ENCODE measurements at places on chromosomes 12 and 14.

GRCh38 chr12:26668847-26669246 lies 164.1 kb downstream of the ITPR2 start:
- DNase-seq, result no peak

DNA sequence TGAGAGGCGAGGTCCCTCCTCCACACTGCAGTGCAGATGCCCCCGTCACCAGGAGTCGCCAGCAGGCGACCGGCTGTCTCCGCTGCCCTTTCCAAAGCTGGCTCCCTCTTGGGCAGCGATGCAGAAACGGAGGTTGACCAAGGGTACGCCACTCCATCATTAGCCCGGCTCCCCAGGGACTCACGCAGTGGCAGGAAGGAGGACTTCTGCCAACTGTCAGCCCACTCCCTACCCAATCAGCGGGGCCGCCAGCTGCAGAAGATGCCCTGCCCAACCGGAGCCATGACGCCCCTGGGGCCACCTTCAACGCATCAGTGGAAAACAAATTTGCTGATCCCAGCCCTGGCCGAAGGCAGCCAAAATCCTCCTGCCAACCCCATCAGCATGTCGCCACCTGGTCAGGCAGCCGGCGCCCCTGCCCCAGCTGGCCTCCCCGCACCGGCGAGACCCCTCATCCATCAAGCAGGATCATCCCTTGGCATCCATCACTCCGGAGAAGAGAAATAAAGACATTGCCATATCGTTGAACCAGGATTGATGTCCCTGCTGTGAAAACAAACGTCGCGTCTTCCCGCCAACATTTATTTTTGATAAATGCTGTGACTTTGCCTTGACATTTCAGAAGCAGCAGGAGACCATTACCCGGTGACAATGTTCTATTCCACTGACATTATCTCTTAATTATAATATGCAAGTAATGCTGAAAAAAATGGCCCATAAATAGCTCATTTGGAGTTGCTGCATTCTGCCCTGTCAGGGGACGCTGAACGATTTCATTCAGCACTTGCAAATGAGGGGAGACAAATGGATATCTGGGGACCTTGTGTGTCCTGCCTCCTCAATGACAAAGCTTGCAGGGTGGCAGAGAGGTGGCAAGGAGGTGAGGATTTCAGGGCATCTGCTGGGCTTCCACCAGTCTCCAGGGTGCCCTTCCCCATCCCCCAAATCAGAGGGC lies 105.1 kb downstream of the SCARB1 start:
- no peak for DNase-seq

DNA sequence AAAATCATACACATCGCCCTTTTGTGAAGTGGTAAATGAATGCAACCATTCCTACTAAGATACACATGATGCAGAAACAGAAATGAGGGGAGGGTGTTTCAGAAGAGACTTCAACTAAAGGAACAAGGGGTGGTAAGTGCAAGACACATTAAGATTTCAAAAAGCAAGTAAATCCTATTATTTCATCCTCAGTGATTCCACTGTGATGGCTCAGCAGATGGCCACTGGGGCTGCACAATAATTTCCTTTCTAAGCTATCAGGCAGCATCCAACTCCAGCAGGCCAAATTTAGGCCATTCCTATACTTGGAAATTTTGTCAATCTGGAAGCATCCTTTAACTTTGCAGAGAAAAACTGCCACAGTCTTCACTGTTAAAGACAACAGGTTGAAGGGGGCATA lies 272.4 kb downstream of the NELL2 start:
- DNase-seq, result no peak

- DNase-seq, result no peak
Observed at GRCh38 chr14:55689981-55690871, 110.2 kb downstream of the KTN1 start.

- DNase-seq, result no peak
Observed at GRCh38 chr12:120455302-120455701, 9.1 kb downstream of the GATC start.

DNA sequence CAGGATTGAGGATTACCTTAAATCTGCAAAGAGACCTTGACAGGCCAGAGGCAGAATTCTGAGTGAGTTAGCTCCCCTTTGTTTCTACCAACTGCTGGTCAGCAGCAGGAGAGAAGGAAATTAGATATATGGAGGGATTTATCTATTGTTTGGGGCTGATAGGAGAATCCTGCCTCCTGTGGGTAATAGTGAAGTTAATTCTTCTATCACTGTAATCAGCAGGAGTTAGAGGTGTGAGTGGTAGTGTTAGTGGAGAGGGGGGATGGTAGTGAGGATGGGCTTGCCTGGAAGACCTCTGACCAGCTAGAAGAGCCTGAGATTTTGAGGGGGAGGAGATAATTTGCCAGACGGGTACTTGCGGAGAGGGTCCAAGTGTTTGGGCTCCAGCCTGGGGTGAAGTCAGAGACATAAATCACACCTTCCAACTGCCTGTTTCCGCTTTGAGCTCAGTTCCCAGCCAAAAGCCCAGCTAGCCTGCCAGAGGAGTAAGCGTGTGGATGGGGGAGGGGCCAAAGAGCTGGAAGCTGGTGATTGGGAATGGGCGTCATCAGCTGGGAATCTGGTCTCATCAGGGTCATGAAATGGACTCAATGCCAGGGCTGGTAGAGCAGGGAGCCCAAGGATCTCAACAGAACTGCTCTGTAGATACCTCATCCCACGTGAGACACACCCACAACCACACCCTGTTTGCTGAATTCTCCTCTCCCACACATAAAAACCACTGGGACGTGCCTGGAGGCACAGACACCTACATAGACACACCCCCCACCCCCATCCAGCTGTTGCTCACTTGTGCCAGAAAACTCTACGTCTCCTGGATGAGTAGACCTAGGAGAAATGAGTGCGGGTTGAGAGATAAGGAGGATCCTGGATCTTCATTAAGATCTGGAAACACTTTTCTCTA lies 13.1 kb upstream of the ITGA5 start:
- DNase-seq, result no peak

All from stimulated activated CD4-positive, alpha-beta T cell treated with anti-CD3 and anti-CD28 coated beads, Interleukin-4, amount 100 ng/mL, for 4 hours (primary cell).